LHCN-M2 (cell line): ENCODE measurements at places on chromosomes 1 and 21. TPM values are rescaled to one million over a fixed set of nuclear protein-coding genes. Genes with fewer than 3 reads are reported as not detected.

Gene SPOCD1
- 52.0 and 58.6 TPM in 2 replicates for total RNA-seq

- DNase-seq = no peak
Measured at GRCh38 chr21:41378849-41379248, 17.0 kb downstream of the MX2 start.

- no peak for DNase-seq
Measured at GRCh38 chr21:33255404-33255803, 10.8 kb upstream of the IL10RB start.

Gene EDARADD
- total RNA-seq = not detected in 2 replicates

DNA sequence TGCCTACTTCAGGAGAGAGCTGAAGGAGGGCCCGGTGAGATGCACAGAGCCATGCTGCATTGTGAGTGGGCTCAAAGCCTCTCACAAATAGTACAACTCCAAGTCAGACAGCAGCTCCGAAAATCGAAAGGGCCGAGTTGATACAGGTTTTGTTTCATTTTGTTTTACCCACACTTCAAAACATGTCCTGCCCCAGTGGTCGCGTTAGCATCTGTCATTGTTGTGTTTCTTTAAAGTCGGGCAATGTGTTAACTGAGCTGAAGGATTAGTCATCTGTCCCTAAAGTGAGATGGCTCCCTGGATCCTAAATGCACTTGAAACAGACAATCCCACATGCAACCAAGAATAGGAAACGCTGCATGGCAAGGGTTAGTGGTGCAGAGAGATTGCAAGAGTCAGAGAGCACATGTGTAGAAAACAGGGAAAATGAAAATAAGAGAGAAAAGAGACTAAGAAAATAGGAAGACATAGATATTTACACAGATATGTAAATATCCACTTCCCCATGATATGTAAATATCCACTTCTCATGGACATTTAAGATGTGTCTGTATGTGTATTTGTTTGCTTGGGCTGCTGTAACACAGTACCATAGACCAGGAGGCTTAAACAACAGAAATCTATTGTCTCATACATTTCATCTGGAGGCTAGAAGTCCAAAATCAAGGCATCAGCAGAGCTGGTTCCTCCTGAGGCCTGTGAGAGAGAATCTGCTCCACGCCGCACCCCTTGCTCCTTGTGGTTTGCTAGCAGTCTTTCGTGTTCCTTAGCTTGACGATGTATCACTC, 131.4 kb upstream of the RAB4A start:
- peak; percentile 19 for DNase-seq

DNA sequence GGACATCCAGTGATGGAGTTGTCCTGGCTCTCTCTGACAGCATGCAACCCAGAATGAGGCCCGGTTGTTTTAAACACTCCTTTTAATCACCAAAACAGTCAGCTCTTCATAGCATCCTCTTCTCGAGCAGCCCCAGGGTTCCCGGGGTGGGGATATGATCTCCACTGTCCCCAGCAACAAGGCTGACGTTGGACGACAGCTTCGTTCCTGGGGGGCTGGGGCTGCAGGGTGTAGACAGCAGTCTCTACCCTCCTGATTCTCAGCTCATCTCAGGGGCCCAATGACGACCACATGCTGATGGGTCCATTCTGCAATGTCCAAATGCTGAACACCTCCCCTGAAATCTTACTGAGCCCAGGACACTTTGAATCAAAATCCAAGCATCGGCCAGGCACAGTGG, 27.0 kb downstream of the TRIM11 start:
- no peak for DNase-seq

GRCh38 chr1:43405219-43405875, 15.6 kb downstream of the SZT2 start:
- DNase-seq = no peak

Gene CHIT1
- total RNA-seq = 2.4 and 3.9 TPM in 2 replicates

- DNase-seq = peak; percentile 30
Measured at GRCh38 chr1:185670187-185670627, 64.0 kb upstream of the HMCN1 start.

- DNase-seq = no peak
Measured at GRCh38 chr21:37623689-37624088, 257.1 kb downstream of the DYRK1A start.

DNA sequence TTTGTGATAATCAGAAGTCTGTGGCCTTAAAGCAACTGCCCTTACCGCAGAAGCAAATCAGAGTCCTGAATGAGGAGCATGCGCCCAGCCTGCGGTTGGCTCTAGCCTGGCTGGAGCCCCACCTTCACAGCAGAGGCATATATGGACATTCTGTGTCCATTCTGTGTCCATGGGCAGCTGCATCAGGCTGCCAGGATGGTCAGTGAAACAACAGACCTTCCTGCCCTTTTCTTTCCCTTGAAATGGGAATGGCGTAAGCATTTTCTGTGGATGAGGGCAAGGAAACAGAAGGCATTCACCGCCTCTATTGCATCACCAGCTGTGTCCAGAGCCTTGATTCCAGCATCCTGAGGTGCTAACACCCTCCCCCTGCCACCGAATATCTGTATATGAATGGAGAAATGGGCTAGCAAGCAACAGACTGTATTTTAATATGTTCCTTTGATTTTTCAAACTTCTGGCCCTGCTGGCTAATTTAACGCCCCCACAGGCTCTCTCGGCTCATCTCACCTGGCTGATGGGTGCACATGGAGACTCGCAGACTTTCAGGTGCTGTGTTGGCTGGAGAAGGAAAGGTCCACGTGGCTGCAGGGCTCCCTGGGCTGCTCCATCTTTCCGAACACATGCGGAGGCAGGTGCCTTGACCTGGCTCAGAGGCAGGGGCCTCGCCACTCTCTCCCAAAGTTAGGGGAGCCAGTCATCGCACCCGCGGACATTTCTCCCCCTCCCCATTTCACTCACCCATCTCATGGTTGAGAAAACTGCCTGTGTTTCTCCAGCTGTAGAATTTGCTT, 159.2 kb downstream of the GALNT2 start:
- no peak for DNase-seq

DNA sequence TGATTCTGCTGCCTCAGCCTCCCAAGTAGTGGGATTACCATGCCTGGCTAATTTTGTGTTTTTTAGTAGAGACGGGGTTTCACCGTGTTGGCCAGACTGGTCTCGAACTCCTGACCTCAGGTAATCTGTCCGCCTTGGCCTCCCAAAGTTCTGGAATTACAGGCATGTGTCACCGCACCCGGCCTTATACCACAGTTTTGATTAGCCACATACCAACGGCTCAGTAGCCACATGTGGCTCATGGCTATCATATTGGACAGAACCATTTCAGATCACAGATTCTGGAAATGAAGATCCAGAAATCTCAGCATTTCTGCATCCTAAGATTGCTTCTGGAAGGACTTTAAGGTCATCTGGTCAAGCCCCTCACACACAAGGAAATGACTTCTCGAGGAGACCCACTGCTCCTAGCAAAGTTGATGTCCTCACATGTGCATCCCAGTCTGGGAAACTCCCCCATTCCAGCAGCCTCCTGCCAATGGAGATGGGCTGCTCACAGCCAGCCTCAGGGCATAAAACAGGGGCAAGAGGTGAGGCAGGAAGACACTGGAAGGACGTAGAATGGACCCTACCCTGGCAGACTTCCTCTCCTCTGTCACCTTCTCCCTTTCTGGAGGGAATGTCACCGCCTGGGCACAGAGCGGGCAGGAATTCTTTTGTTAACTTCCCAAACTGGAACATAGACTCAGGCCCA, 17.5 kb upstream of the CITED4 start:
- no peak for DNase-seq

DNA sequence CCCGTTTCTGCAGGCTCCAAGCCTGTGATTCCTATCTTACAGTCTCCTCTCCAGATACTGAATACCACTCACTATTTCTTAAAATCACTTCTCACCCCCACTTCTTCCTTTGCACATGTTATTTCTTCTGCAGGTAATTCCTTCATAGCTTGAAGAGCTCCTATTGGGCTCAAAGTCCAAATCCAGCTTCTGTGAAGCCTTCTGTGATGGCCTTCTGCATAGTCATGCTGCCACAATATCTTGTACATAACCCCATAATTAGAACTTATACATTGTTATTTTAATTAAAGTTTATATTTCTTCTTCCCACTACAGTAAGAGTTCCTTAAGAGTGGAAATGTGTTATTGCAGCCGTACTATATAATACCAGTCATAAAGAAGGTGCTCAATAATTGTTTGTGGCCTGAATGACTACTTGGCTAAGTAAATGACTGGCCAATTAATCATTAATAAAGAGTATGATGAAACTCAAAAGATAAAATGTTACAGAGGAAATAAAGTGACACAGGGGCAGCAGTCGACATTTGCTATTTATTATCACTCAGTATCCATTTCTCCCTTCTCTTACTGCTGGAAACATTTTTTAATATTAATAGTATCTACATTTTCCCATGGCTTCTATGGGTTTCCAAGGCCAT, 886.6 kb downstream of the TTLL7 start:
- DNase-seq = no peak

Gene SYT2
- not detected in 2 replicates for total RNA-seq

Gene SLC2A5
- total RNA-seq = 0.57 TPM in 1 of 2 replicates, not detected in the other

- DNase-seq = no peak
Measured at GRCh38 chr1:93960641-93961147, 51.5 kb upstream of the GCLM start.

Gene TFF2
- not detected in 2 replicates for total RNA-seq

Gene PPOX
- total RNA-seq = 15.3 and 17.8 TPM in 2 replicates

Gene PIK3R3
- total RNA-seq = 13.4 and 19.2 TPM in 2 replicates

Gene SLC30A10
- not detected in 2 replicates for total RNA-seq

DNA sequence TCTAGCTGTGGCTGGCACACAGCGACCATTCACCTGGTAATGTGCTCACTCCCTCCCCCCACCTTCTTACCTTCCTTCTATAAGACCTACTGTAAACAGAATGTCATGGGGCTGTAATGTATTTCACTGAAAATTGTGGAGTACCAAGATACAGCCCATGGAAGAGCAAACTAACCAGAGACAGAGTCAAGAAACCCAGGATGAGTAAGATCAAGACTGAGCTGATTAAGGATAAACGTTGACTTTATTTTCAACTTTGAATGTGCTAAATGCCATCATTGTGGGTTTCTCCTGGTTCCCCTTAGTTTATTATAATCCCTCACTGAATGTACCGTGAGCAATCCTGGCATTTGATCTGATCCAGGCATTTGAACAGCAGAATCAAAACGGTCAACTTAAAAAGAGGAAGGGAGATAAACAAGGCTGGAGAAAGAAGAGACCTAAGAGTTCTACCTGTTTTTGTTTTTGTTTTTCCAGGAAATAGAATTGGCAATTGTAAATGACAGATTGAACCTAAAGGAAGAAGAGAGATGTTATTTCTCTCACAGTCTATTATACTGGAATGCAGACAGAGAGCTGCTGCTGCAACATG, 16.1 kb upstream of the ATP1B1 start:
- no peak for DNase-seq

GRCh38 chr1:12171206-12172041, 4.6 kb downstream of the TNFRSF1B start:
- DNase-seq = no peak

Gene KCNQ4
- 0.06 and 0.63 TPM in 2 replicates for total RNA-seq

- DNase-seq = peak; percentile 64
Measured at GRCh38 chr1:241615043-241615974, 24.9 kb downstream of the CHML start.

DNA sequence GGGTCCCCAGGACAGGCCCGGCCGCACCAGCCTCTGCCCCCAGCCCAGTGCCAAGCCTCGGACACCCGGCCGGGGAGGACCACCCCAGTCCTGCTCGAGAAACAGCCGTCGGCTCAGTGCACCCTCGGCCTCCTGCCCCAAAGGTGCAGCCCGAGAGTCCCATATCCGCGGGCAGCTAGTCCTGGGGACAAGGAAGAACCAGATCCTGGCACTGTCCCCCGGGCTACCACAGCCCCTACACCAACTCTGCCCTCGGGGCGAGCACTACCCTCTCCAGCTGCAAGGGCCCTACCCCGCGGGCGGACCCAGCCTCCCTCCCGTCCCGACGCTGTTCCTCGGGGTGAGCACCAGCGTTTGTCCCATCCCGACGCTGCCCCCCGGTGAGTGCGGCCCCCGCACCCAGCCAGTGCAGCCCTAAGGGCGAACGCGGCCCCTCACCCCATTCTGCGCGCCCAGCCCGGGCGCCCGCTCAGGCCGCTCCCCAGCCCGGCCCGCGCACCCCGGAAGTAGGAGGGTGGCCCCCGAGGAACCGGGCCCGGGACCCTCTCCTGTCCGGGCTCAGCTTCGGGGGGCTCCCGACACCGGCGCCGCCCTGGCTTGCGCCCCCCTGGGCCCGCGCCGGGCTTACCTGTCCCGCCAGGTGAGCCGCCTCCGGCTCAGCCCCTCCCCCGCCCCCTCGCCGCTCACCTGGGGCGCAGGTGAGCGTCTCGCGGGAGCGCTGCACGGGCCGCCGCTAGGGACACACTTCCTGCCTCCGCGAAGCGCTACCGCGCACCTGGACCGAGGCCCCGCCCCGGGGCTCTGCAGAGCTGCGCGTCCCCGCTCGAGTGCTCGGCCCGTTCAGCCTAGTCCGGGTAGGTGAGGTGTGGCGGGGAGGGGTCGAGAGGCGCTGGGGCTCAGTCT, at the start of gene KDF1:
Gene KDF1 (minus strand): TSS at position 747 of the 903 bp plus-strand sequence. CDS start 8,088 bp downstream, outside the sequence.
- DNase-seq = no peak

Gene ZSWIM5
- total RNA-seq = under 0.01 and 0.06 TPM in 2 replicates

Gene CDC42BPA
- 29.8 and 38.2 TPM in 2 replicates for total RNA-seq

GRCh38 chr1:99315305-99315704, 51.0 kb downstream of the PLPPR4 start:
- DNase-seq = peak; percentile 13

DNA sequence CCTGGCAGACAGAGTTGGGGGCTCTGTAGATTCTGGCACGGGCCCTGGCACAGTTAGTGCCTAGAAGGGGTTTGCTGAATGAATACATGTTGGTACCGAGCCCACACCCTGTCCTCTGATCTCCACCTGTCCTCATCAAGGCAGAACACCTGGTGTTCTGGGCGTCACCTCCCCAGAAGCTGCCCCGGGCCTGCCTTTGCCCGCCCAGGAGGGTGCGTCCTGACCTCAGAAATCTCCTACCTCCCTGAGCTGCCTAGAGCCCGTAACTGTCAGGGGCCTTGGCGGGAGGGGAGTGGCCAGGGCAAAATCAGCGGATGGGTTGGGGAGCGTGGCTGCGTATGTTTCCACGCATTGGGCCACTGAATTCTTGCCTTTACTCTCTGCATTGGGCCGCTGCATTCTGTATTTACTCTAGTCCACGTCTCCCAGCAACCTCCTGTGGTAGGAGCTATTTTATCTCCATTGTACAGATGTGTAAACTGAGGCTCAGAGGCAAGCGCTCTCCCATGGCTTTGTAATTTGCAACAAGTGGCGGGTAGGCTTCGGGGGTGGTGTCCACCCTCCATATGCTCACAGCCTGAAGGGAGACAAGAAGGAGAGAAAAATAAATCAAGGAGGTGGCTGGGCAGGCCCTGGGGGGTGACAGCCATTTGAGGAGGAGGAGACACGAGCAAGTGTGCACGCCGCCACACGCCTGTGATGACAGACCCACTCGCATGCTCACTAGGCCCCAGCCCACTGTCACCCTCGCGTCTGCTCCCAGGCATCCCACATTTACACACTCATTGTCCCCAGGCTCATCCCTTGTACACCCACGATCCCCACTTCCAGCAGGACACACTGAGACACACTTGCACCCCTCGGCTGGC, 95.7 kb upstream of the WNT4 start:
- DNase-seq = no peak

- no peak for DNase-seq
Measured at GRCh38 chr21:44281801-44282200, 3.9 kb upstream of the AIRE start.

- no peak for DNase-seq
Measured at GRCh38 chr21:32834211-32834915, 62.8 kb upstream of the PAXBP1 start.

Gene EXOSC10
- total RNA-seq = 55.8 and 62.1 TPM in 2 replicates

- peak; percentile 18 for DNase-seq
Measured at GRCh38 chr1:111334169-111334568, 43.5 kb downstream of the CHIA start.
